GM06990 (cell line): ENCODE measurements at places on chromosomes 3 and 15.

DNA sequence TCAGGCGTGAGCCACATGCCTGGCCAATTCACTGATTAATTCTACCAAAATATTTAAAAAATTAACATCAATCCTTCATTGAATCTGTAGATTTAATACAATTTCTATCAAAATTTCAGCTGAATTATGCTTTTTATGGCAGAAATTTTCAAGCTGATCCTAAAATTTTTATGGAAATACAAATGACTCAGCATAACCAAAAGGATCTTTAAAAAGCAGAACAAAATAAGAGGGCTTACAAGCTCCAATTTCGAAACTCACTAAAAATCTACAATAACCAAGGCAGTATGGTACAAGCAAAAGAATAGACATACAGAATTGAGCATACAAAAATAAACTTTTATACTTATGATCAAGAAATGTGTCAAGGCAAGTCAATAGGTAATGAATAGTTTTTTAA, 180.4 kb upstream of the CTNNB1 start:
- DNase-seq = no peak

- DNase-seq = no peak
These were observed 8.5 kb downstream of the CGNL1 start for GRCh38 chr15:57384816-57385215.

DNA sequence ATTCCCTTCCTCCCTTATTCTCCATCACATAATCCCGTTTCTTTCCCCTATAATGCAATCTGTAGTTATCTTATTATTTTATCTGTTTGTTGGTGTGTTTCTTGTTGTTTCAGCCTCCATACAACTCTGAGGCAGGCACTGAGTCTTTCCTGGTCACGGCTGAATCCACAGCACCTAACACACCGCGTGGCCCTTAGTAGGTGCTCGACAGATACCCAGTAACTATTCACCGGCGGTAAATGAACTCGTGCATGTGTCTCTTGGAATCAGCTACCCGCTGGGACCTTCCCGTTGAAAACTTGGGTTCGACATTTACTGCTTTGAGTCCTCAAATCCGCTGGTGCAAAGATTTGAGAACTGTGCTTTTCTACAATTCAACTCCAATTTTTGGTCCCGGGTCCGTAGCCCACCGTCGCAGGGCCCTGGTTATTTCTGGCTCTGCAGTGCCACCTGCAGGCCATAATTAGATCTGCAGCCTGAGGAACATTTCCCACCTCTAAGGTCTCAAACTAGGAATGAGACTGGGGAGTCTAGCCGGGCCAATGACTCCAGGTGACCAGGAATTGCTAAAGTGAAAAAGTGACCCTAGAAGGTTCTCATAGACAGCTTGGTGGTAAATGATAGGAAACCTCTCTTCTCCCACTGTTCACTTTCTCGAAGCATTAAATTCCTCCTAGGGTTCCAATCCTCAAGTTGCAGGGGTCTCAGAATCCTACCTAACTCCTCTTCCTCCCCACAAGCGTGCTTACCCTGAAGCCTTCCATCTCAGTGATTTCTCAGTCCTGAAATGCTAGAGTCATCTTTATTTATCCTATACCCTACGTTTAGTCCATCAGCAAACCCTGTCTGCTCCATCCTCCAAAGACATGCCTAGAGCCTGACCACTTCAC, 40.0 kb upstream of the TRH start:
- DNase-seq = no peak

GRCh38 chr3:124318014-124318413, 326.1 kb upstream of the ROPN1 start:
- no peak for DNase-seq

- DNase-seq = no peak
These were observed 35.9 kb upstream of the KPNA4 start for GRCh38 chr3:160601288-160601687.

DNA sequence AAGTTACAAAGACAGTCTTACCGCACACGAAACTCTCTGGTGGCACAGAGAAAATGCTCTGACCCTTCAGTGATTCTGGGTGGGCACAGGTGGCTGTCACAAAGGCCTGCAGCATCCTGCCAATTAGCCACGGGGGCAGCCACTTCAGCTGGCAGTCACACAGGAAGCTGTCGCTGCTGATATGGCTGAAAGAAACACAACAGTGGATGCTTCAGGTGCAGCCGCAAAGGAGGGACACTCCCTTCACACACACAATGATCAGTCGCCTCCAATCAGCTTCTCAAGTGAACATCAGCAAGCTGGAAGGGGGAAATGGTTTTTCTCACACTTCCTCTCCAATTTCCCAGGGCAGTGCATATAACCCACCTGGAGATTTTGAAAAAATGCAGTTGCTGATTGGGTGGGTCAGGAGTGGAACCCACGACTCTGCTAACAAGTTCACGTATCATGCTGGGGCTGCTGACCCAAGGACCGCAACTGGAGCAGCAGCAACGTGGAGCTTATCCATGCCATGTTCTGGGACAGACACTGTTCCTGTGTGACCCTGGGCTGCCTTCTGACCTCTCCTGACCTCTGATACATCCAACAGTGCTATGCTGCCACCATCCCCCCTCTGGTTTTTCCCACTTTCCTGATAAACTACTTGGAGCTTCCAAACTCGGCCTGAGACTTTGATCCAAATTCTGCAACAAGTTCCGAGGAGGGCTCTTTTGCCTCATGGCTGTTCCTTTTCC, 106.6 kb downstream of the LRIG1 start:
- peak; percentile 66 for DNase-seq

DNA sequence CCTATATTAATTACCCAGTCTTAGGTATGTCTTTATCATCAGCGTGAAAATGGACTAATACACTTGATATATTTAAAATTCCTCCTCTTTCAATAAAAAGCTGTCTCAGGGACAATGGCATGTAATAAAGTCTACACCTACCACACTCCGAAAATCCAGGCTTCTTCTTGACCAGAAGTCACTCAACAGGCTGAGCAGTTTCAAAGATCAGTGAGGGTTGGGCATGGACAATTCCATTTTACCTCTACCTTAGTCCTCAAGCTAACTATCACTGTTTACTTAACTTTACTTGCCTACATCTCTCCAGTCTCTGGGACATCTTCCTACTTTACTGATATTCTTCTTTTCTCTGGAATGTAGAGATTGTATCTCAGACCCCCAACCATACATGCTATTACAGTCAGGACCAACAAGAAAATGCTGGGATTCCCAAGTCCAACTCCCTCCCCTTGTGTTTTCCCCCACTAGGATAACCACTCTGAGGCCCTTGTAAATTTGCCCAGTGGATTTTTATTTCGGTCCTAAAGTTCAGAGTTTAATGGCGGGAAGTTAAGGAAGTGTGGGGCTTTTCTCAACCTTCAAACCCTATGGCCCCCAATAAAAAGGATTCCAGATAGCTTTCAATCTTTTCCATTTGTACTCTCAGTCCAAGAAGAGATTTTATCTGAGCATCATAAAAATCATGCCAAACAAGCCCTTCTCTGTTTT, 137.1 kb upstream of the TSC22D2 start:
- DNase-seq = no peak

- no peak for DNase-seq
These were observed 326.8 kb upstream of the ROBO1 start for GRCh38 chr3:80094589-80094988.

DNA sequence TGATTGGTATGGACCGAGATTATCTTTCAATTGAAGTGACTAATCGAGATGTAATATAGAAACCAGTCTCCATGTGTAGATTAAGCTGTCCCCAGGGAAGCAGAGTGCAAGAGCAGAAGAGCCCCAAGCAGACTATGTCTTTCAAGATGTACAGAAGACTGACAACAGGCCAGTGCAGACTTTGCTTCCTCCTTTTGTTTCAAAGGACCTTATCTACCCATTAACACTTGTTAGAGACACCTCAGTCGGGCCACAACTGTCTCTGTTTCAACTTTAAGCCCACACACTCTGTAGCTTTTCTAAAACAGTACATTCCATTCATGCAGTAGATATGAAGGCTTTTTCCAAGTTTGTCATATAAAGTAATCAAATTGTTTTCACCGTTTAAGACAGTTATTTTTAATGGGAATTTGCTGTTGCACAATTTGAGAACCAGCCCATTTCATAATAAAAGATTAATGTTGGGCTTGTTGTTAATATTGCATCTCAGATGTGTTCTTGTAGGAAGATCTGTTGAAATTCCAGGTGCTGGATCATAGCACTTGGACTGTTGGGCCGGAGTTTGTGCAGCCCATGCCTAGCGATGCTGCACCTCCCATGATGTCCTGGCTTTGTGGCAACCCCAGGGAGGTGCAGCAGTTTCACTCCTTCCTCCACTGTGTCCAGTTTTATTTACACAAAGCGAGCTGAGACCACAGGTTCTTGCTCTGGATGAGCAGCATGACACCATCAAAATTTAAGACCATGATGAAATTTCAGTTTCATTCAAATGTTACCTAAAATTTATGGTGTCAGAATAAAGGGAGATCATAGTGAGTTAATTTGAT, 12.4 kb downstream of the GORASP1 start:
- no peak for DNase-seq

GRCh38 chr3:54171509-54171908, 49.2 kb downstream of the CACNA2D3 start:
- no peak for DNase-seq

DNA sequence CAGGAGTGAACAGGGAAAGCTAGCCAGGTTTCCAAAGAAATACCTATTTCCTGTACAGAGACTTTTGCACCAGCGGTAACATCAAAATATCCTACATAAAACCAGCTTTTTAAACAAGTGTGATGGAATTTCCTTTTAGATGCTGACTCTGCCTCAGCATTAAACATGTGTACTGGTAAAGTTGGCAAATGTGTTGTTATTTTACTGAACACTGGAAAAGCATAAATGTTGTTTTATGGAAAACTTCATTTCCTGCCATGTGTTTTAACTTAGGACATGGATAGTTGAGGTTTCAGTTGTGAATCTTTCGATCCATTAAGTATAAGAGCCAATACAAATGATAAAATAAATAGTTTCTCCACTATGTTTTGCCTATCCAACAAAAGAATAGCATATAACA, 15.7 kb downstream of the OXNAD1 start:
- DNase-seq = no peak

- DNase-seq = no peak
These were observed 38.2 kb downstream of the GLB1 start for GRCh38 chr3:33058765-33059164.

GRCh38 chr15:70197318-70197944, 99.7 kb upstream of the TLE3 start:
- no peak for DNase-seq

DNA sequence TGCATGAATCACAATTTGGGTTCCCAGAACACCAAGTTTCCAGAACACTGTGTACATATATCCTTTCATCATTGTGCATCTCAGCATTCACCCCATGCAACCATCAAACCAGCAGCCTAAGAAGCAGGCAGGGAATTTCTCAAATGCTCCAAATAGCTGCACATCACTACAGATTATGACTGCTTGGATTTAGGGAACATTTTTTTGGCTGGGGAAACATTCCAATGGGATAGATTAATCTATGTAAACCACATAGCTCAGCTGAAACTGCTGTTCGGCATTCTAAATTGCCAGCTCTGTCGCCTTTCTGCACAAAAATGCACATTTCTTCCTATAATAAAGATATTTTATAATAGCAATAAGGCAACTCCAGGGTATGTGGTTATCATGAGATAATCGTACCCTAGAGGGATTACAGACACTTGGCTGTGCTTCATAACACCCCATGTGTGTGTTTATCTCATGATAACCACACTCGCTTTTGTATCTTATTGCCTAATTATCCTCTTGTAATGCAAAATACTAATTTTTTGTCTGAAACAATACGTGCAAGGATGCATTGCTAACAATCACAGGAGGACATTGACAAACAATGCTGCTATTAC, 483.7 kb upstream of the DPH6 start:
- DNase-seq = no peak
